ENCODE measurements at places on chromosomes 11 and 22.

- DNase-seq = no peak
These were observed 726.9 kb downstream of the BRD1 start for GRCh38 chr22:49100773-49101172.

- DNase-seq = no peak
These were observed 1408.4 kb upstream of the TENM4 start for GRCh38 chr11:80849253-80849652.

- no peak for DNase-seq
These were observed 25.2 kb upstream of the CARD16 start for GRCh38 chr11:105070306-105070705.

DNA sequence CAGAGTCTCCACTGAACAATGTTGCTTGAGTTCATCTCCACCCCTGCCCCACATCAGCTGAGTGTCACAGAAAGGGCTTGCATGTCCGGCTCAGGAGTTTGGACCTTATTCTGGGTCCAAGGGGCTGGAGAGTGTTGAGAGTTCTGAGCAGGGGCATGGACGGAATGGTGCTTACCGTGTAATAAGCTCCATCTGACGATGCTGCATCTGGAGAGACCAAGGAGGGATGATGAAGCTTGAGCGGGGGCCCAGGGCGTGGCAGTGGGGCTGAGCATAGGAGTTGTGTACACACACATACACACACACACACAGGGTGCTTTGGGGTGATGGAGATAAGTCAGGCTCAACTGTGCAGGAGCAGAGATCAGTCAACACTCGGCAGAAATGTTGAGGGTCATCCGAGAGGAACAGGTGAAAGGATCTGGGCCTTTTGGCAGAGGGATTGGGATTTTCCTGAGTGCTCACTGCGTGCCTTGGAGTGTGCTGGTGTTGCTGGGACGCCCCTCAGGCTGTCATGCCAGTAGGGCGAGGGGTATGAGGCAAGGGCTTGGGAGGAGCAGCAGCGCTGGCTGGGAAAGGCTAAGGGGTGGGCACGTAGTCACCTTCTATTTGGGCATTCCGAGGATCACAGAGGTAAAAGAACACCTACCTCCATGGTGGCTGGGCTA is 2.3 kb downstream of the USP35 start:
- DNase-seq = no peak

DNA sequence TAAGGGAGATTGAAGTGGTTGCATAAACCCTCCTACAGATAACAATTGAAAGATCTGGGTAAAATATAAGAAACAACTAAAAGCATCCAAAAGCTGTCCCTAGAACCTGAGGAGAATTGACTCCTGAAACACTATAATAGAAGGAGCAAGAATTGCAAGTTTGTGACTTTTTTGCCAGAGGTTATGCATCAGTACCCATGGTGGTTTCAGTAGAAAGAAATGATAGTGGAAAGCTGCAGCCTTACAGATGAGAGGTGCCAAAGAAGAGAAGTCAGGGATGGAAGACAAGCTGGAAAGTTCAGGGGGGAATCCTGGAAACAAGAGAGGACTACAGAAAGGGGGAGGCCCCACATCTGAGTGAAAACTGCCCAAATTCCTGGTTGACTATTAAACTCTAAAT is 80.7 kb downstream of the PACS1 start:
- no peak for DNase-seq

DNA sequence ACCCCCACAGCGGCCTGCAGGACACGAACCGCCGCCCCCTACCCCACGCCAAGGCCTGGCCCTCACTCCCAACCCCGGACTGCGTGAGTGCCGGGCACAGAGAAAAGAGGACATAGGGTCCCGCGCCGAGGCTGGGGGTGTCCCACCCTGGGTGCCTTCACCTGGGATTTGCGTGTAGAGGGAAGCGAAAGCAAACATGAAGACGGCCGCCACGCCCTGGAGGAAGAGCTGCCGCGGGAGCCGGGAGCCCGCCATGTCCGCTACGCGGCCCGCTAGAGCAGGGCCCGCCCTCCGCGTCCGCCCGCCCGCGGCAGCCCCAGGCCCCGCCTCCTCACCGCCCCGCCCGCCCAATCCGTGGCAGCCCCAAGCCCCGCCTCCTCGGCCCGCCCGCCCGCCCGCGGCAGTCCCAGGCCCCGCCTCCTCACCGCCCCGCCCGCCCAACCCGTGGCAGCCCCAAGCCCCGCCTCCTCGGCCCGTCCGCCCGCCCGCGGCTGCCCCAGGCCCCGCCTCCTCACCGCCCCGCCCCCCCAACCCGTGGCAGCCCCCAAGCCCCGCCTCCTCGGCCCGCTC is at the start of gene LMF2:
Gene LMF2 (minus strand): TSS at position 282 of the 570 bp plus-strand sequence. CDS start 27 bp downstream, at position 255.
- DNase-seq = no peak
